ENCODE measurements at places on chromosomes 4 and X. TPM values are rescaled to one million over a fixed set of nuclear protein-coding genes. Genes with fewer than 3 reads are reported as not detected.

The NLGN3 gene
- not detected for total RNA-seq

The SOX3 gene
- not detected for total RNA-seq

The PCDH18 gene
- 3.9 TPM for total RNA-seq

The CENPVL1 gene
- not detected for total RNA-seq

The L1CAM gene
- total RNA-seq: 7.9 TPM

All from body of pancreas (tissue), 4 donors.